ENCODE measurements at places on chromosomes 6 and 20.

- no peak for DNase-seq
These were observed 2.0 kb upstream of the MUCL3 start for GRCh38 chr6:30938730-30939129.

DNA sequence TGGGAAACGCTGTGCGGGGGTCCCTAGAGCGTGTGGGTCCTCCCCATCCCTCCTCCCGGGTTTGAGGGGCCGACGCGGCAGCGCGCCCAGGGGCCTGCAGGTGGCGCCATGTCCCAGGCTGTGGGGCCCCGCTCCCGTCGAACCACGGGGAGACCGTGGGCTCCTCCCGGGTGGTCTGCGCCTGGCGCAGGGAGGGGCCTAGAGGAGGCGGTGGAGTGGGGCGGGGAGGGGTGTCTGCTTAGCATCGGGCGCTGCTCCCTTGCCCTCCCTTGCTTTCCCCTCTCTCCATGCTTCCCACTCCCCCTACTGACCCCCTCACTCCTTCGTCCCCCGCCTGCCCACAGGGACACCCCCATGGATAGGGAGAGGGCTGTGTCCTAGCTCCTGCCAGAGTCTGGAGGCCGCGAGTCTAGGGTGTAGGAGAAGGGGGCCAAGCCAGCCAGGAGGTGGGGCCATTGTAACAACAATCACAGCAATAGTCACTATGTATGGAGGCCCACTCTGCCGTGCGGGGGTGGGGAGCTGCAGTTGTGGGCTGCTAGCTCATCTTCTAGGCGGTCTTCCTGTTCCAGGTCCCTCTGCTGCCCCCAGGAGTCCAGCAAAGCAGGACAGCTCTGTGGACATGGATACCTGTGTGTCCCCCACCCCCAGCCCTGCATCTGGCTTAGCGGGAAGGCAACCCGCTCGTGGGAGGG is 51.7 kb downstream of the CHMP4B start:
- DNase-seq: peak; percentile 13

GRCh38 chr6:65979120-65979519 is 272.1 kb upstream of the EYS start:
- no peak for DNase-seq

DNA sequence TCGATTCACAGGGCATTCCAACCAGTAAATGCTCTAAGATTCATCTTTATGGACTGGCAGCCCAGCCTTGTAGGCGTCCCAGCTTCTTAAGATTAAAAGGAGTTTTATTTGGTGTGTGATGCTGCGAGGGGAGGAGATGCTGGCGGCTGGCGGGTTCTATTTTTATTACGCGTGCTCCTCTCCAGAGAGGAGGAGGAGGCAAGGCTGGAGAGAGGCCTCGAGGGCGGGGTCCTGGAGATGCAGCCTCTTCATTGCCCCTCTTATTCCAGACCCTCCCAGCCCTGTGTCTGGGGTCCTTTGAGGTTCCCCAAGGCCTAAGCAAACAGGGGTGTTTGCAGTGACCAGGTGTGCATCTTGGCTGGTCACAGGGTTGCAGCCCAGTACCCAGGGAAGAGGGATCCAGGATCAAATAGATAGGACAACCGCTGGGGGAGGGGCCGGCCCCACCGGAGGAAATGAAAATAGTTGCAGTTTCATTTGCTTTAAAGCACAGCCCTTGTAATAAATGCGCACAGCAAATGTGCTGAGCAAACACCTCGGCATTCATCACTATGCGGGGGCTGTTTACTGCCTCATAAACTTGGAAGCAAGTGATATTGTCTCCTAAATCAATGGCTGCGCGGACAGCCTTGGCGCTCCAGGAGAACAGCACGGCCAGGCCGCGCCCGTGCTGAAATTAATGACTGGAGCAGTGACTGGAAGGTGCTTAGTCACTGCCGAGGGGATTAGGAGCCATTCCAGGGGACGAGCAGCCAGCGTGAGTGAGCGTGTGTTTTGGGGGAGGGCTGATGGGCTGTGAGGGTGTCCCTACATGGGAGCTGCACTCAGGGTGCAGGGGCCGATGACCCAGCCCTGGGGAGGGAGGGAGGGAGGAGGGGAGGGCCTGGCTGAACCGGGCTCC is 83.0 kb downstream of the TMEM242 start:
- no peak for DNase-seq

- DNase-seq: no peak
These were observed 863.1 kb downstream of the MAFB start for GRCh38 chr20:39825950-39826349.

DNA sequence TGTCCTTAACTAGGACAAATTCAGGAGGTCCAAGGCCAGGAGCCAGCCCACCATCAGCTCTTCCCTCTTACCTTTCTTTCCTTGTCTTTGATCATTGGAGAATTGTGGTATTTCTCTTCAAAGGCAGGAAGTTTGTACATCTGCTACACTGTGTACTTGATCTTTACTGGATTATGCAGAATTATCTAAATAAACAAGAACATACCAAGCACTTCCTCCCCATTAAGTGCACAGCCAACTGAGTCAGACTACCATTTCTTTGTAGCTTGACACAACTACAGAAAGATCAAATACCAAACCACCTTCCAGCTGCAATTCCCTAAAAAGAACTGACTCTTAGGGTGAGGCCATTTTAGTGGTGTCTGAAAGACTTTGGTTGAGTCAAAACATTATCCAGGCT is 195.1 kb downstream of the HDGFL1 start:
- no peak for DNase-seq

GRCh38 chr6:52953911-52954839 is 40.9 kb downstream of the GSTA4 start:
- DNase-seq: no peak

GRCh38 chr6:97790926-97791590 is 508.0 kb upstream of the MMS22L start:
- no peak for DNase-seq

DNA sequence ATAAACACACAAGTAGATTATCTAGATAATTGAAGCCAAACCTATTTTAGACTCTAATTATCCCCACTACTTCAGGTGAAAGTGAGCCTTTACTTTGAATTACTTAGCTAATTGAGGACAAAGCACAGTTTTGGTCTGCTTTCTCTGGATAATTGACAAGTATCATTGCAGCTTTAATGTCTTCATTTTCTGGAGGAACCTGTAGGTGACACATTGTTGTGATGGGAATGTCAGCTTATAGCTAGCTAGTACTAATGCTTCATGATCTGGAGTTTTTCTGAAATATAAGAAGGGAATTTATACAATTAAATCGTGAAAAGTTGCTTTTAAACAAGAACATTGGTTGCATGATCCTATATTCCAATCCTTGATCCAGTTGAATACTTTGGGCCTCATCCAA is 319.3 kb upstream of the CITED2 start:
- no peak for DNase-seq

GRCh38 chr6:48915591-48915990 is 547.5 kb downstream of the MMUT start:
- DNase-seq: no peak

DNA sequence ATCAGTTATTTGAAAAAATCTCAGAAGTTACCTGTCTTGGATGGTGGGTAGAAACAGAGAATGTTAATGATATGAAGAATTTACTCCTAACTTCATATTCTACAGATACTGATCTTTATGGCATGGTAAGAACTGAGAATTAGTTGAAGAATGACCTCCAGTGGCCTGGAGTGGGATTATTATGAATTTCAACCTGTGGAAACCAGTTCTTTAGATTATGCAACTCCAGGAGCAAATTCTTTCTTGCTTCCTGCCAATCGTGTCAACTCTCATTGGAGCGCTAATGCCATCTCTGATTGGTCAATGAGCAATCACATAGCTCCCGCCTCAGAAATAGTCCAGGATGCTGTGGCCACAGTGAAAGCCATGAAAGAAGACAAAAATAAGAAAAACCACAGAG is 40.6 kb downstream of the LYRM2 start:
- DNase-seq: no peak

GRCh38 chr20:59782986-59783640 is 150.3 kb downstream of the SYCP2 start:
- peak; percentile 13 for DNase-seq

DNA sequence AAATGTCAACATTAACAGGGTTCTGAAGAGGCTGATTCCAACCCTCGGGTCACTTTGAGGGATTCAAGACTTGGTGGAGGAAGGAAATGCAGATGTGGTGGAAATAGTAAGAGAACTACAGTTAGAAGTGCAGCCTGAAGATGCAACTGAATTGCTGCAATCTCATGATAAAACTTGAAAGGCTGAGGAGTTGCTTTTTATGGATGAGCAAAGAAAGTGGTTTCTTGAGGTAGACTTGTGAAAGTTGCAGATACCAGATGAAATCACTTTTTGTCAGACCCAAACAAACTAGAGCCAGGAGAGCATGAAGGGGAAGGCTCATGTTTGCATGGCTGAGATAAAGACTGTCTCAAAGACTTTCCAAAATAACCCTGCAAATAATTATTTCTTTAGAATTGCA is 16.2 kb downstream of the ANKRD6 start:
- DNase-seq: no peak

DNA sequence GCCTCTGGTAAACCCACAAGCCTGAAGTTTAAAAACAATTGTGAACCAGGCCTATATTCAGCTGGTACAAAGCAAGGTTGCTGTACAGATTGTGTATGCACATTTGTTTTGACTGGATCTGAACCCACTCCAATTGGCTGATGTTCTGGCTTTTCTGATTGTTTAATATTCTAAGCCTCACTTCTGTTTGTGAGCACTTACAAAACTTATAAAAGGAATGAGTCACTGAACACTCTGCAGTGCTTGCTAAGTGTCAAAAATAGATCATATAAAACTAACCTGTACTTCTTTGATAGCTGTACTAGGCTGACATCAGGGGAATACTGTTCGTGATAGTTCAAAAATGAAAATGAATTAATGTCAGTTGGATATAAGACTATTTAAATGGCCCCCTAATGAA is 12.1 kb downstream of the COL21A1 start:
- DNase-seq: no peak

- DNase-seq: no peak
These were observed 98.0 kb downstream of the FNDC1 start for GRCh38 chr6:159267165-159267564.

GRCh38 chr6:3325210-3325609 is 66.5 kb downstream of the PSMG4 start:
- no peak for DNase-seq

GRCh38 chr6:161745594-161746141 is 471.8 kb upstream of the AGPAT4 start:
- DNase-seq: no peak

GRCh38 chr20:57902473-57902872 is 192.7 kb upstream of the PMEPA1 start:
- no peak for DNase-seq

DNA sequence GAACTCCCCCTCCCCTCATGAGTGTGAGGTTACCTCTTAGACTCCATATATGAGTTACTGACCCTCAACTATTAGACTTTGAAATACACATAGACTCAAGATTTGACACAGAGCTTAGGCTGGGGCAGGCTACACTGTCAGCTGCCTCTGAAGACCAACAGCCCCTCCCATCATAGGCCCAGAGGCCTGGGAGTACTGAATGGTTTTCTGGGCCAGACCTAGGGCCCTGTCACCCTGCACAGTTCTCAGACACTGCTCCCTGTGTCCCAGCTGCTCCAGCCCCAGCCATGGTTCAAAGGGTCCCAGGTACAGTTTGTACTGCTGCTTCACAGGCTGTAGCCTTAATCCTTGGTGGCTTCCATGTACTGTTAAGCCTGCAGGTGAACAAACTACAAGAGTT is 132.1 kb upstream of the MOCS1 start:
- DNase-seq: no peak

DNA sequence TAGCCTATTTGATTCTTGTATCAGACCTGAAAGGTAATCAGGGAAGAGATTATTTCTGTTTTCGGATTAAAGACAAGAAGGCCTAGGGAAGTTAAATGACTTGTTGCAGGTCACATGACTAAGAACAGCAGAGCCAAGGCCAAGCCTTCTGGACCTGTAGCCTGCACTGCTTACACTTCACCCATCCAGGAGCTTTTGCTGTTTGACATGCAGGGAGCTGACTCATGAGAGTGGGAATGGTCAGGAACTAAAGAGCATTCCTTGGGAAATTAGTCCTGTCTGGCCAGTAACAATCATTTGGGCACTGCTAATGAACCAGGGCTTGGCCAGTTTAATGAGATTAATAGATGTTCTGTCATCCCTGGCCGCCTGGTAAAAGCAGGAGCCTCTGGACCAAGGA is 46.8 kb downstream of the EIF2S2 start:
- DNase-seq: no peak

DNA sequence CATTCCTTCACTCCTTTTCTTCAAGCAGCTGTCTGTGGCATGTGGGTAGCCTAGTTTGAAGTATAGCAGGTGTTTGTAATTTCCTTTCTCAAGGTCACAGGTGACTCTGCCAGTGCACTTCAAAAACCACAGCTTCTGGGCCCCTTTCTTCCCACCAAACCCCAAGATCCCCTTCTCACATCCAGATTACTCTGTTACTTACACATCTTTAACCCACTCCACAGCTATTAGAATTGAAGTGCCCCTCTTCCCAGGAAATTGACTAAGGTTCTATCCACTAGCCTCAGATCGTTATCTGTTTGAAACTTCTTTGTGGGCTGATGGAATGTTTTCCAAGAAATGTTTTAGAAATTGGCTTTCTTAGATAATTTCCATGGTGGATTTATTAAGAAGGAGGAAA is 150.8 kb downstream of the AHI1 start:
- no peak for DNase-seq

GRCh38 chr6:37309046-37309445 is 44.7 kb upstream of the RNF8 start:
- no peak for DNase-seq

- no peak for DNase-seq
These were observed 15.9 kb downstream of the BEND6 start for GRCh38 chr6:56970849-56971248.

GRCh38 chr20:19944772-19945459 is 72.2 kb upstream of the NAA20 start:
- no peak for DNase-seq

GRCh38 chr6:140078561-140079125 is 704.2 kb upstream of the CITED2 start:
- no peak for DNase-seq

DNA sequence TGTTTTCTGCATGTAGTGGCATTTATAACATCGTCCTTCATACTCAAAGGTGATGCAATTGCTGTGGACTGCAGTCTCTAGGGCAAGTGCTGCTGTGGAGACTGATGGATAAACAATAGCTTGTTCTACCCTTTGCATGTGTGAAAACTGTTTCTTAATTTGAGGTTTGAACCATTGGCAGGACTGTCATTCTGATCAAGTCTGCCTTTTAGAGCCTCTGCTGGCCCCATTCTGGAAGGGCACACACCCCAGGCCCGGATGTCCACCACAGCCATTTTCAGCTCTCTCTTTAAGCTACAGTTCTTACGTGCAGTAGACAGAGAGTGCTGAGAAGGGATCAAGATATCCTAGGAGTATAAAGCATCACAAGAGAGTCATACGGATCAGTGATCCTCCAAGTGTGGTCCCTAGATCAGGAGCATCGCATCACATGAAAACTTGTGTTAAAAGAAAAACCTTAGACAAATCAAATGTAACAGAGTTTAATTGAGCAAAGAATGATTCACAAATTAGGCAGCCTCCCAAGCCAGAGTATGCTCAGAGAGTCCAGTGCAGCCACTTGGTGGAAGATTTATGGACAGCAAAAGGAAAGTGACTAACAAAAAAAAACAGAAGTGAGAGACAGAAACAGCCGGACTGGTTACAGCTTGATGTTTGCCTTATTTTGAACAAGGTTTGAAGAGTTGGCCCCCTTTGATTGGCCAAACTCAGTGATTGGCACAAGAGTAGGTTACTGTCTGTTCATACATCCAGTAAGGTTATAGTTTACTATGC is 52.0 kb downstream of the FRK start:
- no peak for DNase-seq

Measured in stimulated activated CD4-positive, alpha-beta T cell treated with anti-CD3 and anti-CD28 coated beads, Interleukin-4, amount 100 ng/mL, for 4 hours (primary cell).